Stimulated activated CD8-positive, alpha-beta memory T cell treated with anti-CD3 and anti-CD28 coated beads, Interleukin-7, amount 100 ng/mL, for 1 hour (primary cell): ENCODE measurements at places on chromosomes 3 and 15.
A peak's percentile ranks its signal among the peaks of the same experiment; 100 is the strongest.

DNA sequence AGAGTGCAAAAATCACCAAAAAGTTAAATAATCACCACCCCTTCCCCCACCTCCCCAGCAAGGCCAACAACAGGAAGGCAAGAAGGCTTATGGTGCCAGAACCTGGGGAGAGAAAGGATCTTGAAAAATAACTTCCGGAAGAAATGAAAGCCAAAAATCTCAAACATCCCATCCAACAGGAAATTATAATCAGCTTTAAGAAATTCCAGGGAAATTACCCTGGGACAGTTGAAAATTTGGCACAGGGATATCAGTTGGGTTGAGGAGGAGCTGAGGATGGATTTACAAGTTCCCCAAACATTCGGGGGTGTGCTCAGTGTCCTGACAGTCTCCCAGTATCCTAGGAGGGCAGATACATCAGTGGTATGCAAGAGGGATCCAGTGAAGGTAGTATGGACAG is 82.7 kb downstream of the POLR2M start:
- no peak for DNase-seq

DNA sequence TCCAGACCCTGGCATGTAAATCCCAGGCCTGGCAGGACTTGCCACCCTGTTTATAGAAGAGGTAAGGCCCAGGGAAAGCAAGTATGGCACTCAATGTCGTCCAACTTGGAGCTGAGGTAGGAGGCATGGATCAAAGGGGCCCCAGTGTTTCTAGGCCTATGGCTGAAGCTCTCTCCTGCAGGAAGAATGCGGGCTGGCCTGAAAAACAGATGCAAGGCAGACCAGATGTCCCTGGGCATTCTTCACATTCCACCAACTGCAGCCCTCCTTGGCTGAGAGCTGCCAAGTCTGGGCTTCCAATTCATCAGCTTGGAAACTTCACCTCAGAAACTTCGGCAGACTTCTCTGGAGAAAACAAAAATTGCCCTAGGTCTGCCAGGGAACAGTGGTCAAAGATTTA is 22.2 kb downstream of the MESD start:
- DNase-seq: no peak

GRCh38 chr15:82680200-82681102 is 29.2 kb downstream of the AP3B2 start:
- peak; percentile 58 for DNase-seq

GRCh38 chr3:148974726-148975125 is 16.6 kb upstream of the GYG1 start:
- no peak for DNase-seq

- DNase-seq: no peak
Measured at GRCh38 chr15:48540756-48541155, 104.8 kb downstream of the FBN1 start.

DNA sequence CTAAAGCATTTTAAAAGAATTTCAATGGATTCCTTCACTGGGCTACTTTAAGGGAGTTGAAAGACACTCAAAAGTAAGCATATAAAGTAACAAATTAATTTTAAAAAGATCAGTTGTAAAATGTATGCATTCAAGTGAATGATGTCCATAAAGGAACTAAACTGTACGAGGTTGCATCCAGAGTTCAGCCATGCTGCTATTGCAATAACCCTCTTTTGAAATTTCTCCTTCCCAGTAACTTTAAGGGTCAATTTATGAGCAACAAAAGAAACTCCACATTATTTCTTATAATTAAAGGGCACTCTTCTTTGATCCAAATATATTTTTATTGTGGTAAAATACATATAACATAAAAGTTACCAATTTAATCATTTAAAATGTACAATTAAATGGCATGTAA is 22.9 kb downstream of the BTLA start:
- DNase-seq: no peak

- no peak for DNase-seq
Measured at GRCh38 chr3:40557575-40558161, 32.9 kb downstream of the ZNF621 start.

DNA sequence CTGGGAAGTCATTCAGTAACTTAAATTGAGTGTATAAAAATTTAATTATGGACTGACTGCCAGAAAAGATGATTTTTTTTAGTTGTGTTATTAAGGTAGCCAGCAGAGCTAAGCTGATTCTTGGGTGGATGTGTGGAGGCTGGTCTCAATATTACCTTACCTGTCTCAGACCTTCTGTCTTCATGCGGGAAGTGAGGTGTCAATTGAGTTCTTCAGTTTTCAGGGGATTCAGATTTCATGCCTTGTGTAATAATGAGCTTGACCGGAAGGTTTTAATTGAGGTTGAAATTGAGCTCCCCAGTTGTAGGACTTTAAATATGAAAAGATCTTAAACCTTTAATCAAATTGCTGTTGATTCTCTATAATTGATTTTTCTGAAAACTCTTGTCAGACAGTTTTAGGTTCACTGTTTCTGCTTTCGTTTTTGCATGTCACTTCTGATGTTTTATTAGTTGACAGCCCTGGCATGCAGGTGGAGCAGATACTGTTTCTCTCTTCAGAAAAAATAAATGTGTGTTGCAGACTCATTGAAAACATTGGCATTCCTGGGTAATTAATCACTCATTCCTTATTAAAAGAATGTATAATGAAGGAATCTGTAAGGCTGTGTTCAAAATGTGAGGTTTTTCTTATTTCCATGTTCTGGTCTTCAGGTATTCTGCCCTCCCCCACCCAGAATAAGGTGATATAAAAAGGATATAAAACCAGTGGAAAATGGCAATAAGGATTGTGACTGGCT is 54.5 kb downstream of the PSMD6 start:
- no peak for DNase-seq

DNA sequence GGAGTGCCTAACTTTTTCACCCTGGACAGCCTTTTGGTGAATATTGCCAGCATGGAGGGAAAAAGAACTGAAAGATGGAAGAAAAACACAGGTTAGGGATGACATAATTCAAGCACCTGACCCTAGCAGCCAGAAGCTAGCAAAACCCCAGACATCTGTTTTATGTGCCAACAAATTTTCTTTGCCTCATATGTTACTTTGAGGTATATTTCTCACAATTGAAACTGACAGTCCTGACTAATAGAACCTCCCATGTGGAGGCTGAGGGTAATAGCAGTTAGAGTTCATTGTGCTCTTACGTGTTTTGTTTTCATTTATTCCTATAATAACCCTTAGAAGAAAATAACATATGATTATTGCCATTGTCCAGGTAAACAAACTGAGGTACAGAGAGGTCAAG is 71.5 kb upstream of the SLC25A26 start:
- no peak for DNase-seq

- no peak for DNase-seq
Measured at GRCh38 chr15:78324144-78324543, 16.0 kb upstream of the CRABP1 start.

DNA sequence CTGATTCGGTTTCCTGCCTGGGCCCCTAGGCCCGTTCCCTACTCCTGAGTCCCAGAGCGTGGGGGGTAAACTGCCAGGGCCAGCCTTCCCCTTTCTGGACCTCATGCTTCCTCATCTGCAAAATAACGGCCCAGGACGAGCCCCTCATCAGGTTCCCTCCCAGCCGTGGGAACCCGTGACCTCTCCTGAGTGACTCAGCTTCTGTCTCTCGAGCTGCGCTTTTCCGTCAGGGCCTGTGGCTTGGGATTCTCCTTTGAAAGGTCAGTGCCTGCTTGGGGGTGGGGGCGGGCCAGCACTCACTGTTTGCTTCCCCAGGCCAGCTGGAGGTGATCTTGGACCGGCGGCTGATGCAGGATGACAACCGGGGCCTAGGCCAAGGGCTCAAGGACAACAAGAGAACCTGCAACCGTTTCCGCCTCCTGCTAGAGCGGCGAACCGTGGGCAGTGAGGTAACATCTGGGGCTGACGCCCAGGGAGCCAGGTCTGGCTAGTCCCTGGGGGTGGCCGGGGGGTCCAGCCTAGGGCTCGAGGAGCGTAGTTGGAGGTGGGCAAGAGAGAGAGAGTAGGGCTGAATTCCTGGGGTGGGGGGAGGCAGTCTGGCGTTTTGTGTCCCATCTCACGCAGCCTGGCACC is 12.8 kb downstream of the MAN2A2 start:
- no peak for DNase-seq

DNA sequence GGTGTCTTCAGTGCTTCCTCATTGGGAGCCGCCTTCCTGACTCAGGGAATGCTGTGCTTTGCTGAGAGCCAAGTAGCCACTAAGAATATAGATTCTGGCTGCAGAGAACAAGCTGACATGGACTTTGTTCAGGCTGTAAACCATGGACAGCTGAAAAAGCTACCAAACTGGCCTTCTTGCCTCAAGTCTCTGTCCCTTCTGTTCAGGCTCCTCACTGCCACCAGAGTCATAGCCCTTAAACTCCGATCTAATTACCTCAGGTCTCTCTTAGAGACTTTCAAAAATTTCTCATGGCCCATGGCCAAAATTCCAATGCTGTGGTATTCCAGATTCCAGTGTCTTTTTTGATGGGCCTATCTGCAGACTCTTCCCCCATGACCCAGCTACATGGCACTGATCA is 19.4 kb upstream of the PTX3 start:
- no peak for DNase-seq

DNA sequence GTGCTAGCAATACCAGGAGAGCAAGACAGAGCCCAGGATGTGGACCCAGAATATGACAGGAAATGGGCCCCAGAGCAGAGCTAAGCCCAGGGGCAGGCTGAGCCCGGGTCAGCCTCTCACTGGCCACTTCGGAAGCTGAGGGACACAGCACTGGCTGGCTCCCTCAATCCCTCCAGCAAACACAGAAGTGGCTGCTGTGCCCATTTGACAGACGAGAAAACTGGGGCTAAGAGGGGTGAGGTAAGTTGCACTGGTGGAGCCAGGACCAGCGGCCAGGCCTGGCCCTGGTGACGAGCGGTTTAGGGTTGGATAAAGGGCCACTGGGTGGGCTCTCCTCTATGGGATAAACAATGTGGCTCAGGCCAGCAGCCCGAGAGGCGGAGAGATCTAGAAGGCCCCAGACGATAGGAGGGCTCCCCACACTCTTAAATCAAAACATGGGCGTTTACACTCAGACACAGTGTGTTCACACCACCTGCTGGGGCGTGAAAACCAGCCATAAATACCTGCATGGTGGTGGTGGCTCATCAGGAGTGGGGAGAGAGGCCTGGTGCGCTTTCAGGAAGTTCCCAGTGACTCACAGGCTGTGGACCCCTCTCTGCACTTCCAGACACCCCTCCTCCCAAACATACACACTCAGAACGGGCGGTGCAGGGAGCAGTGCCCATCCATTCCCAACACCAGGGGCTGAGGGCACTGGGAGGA is 12.0 kb upstream of the LINGO1 start:
- no peak for DNase-seq

DNA sequence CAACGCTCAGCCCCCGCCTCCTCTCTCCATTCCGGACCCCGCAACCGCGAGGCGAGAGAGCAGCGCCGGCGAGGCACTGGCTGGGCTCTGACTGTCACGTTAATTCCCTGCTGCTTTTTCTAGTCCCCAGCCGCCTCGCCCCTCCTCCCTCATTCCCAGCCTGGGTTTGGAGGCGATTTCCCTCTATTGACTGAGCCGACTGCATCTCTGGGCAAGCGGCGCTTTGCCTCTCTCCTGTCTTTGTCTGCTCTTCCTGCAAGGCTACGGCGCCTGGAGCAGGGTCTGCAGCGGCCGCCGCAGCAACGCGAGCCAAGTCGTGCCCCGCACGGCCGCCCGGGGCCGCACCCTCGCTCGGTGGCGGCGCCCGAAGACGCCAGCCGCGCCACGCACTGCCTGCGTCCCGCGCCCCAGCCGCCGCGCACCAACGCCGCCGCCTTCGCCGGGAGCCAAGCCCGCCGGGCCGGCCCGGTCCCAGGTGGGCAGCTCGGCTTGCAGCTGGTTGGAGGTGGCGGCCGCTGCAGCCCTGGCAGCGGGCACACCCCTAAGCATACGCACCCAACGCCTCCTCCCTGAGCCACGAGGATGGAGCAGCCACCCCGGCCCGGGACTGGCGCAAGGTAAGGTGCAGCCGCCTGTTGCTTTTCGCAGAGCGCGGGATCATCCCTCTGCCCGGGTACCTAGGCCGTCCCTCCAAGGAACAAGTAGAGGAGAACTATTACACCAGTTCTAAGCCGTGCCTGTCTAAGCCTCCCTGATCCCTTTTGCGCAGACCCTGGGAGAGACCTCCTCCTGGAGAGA is at the start of gene LRRC3B:
LRRC3B (plus strand) TSS at position 152 of the 798 bp plus-strand sequence. CDS start 86,901 bp downstream, outside the sequence.
- no peak for DNase-seq

GRCh38 chr15:76664895-76665294 is 240.2 kb downstream of the SCAPER start:
- DNase-seq: no peak

- no peak for DNase-seq
Measured at GRCh38 chr3:156628836-156629618, 45.4 kb upstream of the TIPARP start.

DNA sequence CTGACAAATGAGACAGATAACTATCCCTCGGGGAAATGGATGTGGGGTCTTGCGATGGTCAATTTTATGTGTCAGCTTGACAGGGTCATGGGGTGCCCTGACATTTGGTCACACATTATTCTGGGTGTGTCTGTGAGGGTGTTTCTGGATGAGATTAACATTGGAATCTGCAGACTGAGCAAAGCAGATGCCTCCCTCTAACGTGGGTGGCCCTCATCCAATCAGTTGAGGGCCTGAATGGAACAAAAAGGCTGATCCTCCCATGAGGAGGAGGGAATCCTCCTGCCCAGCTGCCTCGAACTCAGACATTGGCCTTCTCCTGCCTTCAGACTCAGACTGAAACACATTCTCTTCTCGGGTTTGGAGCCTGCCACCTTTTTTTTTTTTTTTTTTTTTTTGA is 69.0 kb downstream of the MINAR1 start:
- no peak for DNase-seq

DNA sequence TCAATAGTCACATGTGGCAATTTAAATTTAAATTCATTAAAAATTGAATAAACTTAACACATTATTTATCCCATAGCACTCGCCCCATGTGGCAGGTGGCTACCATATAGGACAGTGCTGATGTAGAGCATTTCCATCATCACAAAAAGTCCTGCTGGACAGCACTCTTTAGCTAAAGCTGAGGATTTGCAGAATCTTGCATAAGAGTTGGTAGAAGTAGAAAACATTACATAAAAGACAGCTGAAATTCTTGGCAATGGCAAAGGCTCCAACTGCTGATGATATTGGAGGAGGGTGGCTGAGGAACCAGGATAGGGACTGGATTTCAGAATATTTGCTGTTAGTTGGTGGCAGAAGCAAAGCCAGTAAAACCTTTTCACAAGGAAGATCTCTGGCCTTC is 230.7 kb upstream of the SATB1 start:
- no peak for DNase-seq

DNA sequence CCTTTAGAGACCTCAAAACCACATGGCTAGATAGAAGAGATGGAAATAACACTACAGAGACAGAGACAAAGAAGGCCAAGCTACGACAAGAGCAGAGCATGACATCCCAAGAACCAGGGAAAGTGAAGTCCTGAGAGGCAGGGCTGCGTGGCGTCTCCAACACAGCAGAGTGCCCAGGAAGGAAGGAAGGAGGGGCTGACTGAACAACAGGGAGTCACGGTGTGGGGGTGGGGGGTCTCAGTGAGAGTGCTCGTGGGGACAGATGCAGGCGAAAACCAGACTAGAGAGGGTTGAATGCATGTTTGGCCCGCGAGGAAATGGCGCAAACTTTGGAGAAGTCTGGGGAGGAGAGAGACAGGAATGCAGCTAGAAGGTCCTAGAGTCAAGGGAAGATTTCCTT is 44.0 kb downstream of the ADAMTS17 start:
- DNase-seq: no peak
